ENCODE measurements at places on chromosomes 6 and 20.

DNA sequence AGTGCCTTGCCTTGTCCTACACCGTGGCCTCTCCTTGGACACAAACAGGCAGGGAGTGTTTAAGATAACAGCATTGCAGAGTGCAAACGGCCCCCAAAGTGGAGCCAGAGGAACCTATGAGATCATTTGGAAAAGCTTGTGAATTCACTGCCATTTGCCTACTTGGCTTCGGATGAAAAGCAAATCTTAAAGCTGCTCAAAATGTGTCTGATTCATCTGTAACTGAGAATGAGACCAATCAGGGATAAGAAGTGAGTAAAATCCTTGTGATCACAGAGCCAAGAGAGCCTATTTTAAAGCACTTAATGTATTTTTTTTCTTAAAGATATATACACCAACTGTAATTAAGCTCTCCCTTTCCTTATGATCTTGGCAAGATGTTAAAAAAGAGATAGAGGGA lies 65.7 kb upstream of the BACH2 start:
- no peak for DNase-seq

GRCh38 chr6:15317934-15318902 lies 72.3 kb downstream of the JARID2 start:
- no peak for DNase-seq

DNA sequence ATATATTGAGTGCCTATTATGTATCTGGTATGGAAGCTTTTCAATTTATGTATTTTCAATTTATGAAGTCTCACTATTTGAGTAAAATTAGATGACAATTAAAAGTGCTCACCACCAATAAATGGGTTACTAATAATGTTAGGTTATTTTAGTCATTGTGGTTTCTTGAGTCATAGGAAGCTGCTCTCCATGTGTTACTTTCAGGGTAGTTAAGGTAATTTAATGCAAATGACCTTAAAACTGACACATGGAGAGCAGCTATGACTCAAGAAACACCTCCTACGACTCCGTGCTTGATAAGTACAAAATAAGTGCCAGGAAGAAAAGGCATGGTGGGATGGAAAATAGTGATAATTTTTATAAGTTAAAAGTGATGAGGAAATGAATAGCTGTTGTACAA lies 16.5 kb upstream of the TINAG start:
- DNase-seq, result no peak

DNA sequence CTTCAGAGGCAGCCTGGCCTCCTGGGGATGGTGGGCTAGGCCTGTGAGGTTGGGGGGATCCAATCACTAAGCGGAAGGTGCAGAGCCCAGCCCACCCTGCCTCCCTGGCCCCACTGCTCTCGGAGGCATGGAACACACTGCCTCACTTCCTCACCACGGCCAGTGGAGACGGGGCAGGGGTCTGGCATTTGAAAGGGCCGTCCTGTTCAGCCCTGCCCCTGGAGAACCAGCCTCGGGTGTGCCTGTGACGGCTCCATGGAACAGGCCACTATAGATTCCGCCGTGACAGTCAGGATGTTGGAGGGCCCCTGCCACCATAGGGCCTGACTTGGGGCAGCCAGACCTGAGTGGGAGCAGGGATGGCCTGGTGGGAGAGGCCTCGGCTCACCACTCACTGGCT lies 110.2 kb downstream of the DACT2 start:
- no peak for DNase-seq

Measured in NCI-H2081 treated with DMSO at 0.1 percent for 48 hours (cell line).